ENCODE measurements at places on chromosomes 13 and 19.
A peak's percentile ranks its signal among the peaks of the same experiment; 100 is the strongest.

DNA sequence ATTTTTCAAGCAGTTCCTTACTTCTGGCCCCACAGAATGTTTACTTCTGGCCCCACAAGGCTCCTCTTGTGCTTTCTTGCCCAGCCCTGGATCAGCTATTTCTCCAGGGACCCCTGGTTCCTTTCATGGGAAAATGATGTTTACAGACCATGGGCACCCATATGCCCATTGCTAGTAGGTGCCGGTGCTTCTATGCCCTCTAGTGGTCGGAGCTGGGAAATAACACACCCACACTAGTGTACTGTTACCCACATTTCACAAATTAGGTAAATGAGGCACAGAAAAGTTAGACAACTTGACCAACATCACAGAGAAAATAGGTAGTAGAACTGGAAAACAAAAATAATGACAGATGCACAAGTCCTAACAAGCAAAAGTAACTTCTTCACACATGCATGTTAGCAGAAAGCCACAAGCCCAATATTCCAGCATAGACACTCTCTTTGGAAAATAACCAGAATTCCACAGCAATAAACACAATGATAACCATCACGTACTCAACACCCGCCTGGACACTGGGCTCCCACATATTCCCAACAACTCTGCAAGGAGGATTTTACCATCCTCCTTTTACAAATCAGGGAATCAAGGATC lies 1.3 kb upstream of the CEACAM6 start:
- no peak for DNase-seq

GRCh38 chr19:45424191-45425058 lies 708 bp upstream of the ERCC1 start:
- no peak for DNase-seq

GRCh38 chr13:26839682-26840081 lies 79.1 kb upstream of the GPR12 start:
- DNase-seq = peak; percentile 4

GRCh38 chr13:37657134-37657533 lies 58.6 kb upstream of the POSTN start:
- no peak for DNase-seq
